ENCODE measurements at places on chromosomes 11 and 22. TPM values are rescaled to one million over a fixed set of nuclear protein-coding genes. Genes with fewer than 3 reads are reported as not detected.

- no peak overlapping the region for H3K4me3 ChIP-seq
- no peak overlapping the region for H3K27ac ChIP-seq
- DNase-seq = peak; percentile 64
- H3K4me1 ChIP-seq = no peaks in the 10 kb centered on the region
These were observed 40.3 kb downstream of the BUD13 start for GRCh38 chr11:116732271-116733042.

DNA sequence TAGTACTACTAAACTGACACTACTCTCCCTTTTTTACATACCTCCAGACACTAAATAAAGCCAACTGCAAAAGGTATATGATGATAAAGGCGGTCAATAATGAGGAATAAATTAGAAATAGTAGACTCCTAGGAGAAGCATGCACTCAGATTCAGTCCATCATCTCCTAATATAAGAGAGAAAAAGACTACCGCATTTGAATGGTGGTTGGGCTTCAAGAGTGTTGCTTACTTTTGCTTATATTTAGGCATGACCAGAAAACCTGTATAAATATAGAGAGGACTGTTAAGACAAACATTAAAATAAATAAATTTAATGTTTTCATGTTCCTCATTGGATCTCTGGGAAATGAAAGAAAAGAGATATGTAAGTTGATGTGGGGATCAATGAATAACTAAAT is 1137.0 kb downstream of the FAM181B start:
- no peak for DNase-seq
- no peak overlapping the region for H3K27ac ChIP-seq
- no peaks in the 10 kb centered on the region for H3K4me1 ChIP-seq
- no peak overlapping the region for H3K4me3 ChIP-seq
- H3K36me3 ChIP-seq = no peaks in the 10 kb centered on the region
- H3K27me3 ChIP-seq = no peaks in the 10 kb centered on the region

DNA sequence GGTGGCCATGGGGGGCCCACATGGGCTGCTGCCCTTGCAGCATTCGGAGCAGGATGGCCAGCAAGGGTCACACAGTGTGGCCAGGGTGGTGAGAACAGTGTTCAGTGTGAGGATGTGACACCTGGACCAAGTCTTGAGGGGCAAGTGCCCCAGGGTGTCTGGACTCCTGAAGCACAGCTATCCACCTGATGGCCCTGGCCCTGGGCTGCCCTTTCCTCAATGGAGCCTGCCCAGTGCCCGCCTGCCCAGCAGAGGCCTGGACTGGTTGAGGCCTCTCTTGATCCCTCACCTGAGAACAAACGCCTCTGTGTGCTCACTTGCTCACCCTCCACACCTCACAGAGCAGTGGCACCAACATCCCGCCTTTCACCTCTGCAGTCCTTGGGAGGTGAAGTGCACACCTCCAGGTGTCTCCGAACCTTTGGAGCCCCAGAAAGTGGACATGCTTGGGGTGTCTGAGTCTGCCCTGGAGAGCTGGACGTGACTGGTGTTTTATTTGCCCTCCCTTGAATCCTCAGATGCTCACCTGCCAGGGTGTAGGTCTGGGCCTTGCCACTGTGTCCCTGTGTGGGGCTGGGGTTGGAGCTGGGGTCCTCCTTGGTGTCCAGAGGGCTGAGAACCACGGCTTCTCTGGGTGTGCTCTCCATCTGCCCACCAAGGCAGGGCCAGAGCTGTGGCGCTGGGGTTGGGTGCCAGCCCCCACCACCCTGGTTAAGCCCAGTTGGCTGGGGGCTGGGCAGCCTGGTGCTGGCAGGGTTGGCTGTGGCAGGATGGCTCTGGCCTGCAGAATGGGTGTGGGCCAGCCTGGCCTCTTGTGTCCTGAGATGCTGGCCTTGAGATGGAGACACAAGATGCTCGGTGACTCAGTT is 3.8 kb upstream of the MUC2 start:
- DNase-seq = no peak
- H3K36me3 ChIP-seq = no peaks in the 10 kb centered on the region
- no peak overlapping the region for H3K27ac ChIP-seq
- H3K4me3 ChIP-seq = no peak overlapping the region
- H3K4me1 ChIP-seq = peaks cover 18% of the 10 kb centered on the region

The PRR5L gene
- 80.9 TPM for total RNA-seq

The C22orf23 gene
- total RNA-seq = not detected

The KCNJ5 gene
- 0.66 TPM for total RNA-seq

DNA sequence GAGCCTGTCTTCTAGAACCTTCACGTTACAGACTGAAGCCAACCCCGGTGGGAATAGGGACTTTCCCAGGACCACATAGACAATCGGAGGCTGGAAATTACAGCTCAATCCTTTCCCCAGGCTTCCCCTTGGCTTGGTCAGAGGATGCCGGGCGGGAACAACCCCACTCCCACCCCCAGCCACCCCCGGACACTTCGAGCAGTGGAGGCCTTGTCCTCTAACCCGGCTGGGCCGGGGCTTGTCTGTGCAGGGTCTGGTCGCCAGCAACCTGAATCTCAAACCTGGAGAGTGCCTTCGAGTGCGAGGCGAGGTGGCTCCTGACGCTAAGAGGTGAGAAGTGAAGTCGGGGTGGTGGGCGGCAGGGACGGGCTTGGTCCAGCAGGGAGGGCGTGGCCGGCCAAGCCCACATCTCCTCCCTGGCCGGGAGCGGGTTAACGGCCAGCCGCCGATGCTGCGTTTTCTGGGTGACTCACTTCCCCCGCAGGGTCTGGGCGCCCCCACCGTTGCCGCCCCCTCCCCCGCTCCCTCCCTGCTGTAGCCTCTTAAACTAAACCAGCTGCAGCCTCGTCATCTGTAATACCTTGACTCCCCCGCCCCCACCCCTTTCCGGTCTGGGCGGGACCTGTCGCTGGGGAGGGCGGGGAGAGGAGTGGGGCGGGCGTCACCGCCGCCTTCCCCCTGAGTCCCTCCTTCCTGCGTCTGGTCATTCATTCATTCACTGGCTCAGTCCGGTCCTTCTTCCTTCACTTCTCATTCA is 1.5 kb downstream of the LGALS1 start:
- H3K4me3 ChIP-seq = peak overlapping the region; percentile 41
- H3K4me1 ChIP-seq = peaks cover 37% of the 10 kb centered on the region
- peak overlapping the region; percentile 96 for H3K27ac ChIP-seq

- H3K27ac ChIP-seq = no peak overlapping the region
- no peaks in the 10 kb centered on the region for H3K36me3 ChIP-seq
- no peak overlapping the region for H3K4me3 ChIP-seq
- no peaks in the 10 kb centered on the region for H3K4me1 ChIP-seq
- DNase-seq = no peak
These were observed 92.5 kb downstream of the DSCAML1 start for GRCh38 chr11:117704395-117705100.

DNA sequence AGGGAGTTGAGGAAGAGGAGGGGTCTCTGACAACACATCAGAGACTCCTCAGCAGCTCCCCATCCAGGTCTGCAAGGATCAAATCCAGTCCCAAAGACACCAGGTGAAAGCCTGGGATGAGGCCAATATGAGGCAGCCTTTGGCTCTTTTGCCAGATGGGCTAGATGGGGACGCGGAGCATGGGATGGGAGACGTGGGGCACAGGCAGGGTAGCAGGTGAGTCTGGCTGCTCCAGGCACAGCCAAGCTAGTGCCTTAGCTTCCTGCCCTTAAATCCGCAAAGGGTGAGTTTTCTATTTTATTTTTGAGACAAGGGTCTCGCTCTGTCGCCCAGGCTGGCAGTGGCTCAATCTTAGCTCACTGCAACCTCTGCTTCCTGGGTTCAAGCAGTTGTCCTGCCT is 19.6 kb upstream of the DRICH1 start:
- no peak overlapping the region for H3K27ac ChIP-seq
- no peak overlapping the region for H3K4me3 ChIP-seq
- no peaks in the 10 kb centered on the region for H3K27me3 ChIP-seq
- H3K4me1 ChIP-seq = no peaks in the 10 kb centered on the region

The ZNF280B gene
- total RNA-seq = 0.96 TPM

GRCh38 chr11:109120341-109120740 is 301.6 kb upstream of the C11orf87 start:
- H3K27ac ChIP-seq = no peak overlapping the region
- H3K4me3 ChIP-seq = no peak overlapping the region
- no peaks in the 10 kb centered on the region for H3K27me3 ChIP-seq
- H3K36me3 ChIP-seq = no peaks in the 10 kb centered on the region
- no peaks in the 10 kb centered on the region for H3K4me1 ChIP-seq
- DNase-seq = no peak

Measured in colonic mucosa (tissue), 4 donors.